Esophagus mucosa (tissue), 1 donor: ENCODE measurements at places on chromosomes 2 and 18.

- ATAC-seq: peak; percentile 15
Observed at GRCh38 chr2:171147081-171147480, 13.6 kb downstream of the TLK1 start.

GRCh38 chr18:27861539-27861938 lies 315.4 kb downstream of the CDH2 start:
- no peak for ATAC-seq

GRCh38 chr2:71045865-71046548 lies 22.4 kb upstream of the NAGK start:
- ATAC-seq: no peak

DNA sequence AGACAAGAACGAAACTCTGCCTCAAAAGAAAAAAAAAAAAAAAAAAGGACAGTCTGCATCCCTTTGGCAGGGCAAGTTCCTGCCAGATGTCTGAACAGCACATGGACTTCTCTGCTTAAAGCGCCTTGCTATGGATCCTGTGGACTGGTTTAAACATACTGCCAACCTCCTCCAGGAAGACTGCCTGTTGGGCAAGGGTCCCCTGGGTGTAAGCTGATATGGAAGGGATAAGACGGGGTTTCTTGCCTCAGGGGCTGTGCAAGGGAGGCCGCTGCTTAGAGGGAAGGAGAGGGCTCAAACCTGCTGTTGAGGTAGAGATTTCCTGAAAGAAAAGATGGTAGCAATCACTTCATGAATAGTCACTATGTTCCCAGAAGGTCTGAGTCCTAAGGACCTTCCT lies 22.2 kb downstream of the SKA1 start:
- ATAC-seq: no peak

GRCh38 chr2:179990676-179991317 lies 16.3 kb downstream of the CWC22 start:
- ATAC-seq: no peak

- ATAC-seq: no peak
Observed at GRCh38 chr2:178479758-178480226, 465 bp upstream of the PLEKHA3 start.

- peak; percentile 62 for ATAC-seq
Observed at GRCh38 chr2:216688731-216689340, 6.5 kb downstream of the IGFBP5 start.

GRCh38 chr2:232483311-232483922 lies 4.2 kb downstream of the ECEL1 start:
- ATAC-seq: no peak

GRCh38 chr2:179132076-179132475 lies 82.1 kb upstream of the CCDC141 start:
- no peak for ATAC-seq

DNA sequence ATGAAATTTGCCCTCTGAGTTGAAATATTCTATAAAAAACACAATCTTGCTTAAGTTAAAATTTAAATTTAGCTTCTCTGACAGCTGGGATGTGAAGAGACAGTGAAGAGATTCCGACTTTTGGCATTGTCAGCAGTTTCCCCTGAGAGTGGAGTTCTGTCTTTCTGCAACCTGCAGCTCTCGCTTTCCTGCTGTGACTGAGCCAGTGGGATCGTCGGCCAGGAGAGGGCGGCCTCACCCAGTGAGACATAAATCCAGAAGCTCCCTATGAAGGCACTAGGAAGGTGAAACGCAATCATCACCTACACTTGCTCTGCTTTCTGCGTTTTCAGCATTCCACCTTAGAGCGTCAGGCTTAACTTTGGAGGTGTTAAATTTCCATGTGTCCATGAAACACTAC lies 75.4 kb upstream of the HNMT start:
- ATAC-seq: no peak

DNA sequence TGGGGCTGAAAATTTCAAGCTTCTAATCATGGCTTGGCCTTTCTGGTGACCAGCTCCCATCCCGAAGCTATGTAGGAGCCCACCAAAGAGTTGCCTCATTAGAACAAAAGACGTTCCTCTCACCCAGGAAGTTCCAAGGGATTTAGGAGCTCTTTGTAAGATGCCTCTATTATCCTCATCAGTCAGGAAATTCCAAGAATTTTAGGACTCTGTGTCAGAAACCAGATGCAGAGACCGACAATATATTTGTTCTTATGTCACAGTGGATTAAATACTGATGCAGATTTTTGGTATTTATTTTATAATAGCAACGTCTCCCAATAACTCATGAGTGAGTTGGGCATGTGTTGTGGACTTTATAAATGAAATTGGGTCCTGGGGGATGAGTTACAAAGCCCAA lies 91.8 kb upstream of the SKOR2 start:
- no peak for ATAC-seq

- ATAC-seq: no peak
Observed at GRCh38 chr2:80233333-80233732, 71.2 kb downstream of the LRRTM1 start.

DNA sequence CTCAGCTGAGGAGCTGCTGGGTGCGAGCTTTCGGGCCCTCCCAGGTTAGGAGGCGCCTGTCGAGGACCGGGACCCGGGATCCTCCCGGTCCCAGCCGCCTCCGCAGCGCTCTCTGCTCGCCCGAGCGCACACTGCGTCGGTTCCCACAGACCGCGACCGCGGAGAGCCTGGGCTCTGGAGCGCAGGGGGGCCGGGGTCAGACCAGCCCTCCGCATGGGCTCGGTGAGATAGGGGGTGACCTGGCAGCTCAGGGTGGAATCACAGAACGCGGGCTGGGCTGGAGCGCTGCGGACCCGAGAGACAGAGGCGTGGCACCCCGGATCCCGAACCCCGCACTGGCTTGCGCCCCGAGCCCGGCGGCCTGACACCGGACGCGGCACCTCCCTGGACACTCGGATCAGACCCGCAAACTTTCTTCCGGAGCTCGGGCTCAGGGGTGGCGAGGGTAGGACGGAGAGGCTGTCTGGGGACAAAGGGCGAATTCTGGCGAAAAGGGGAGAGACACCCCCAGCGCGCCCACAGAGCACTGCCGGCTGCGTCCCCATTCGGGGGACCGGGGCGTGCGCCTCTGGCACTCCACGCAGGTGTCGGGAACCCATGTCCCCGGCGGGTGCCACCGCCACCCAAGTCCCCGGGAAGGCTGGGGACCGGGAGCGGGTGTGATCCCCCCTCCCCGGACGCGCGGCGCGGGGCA lies 612 bp downstream of the DIPK1C start:
- peak; percentile 24 for ATAC-seq

GRCh38 chr18:24790347-24790746 lies 329.9 kb downstream of the HRH4 start:
- no peak for ATAC-seq

- ATAC-seq: no peak
Observed at GRCh38 chr2:58484221-58484620, 243.1 kb upstream of the FANCL start.

- ATAC-seq: no peak
Observed at GRCh38 chr2:179252423-179252822, 12.2 kb downstream of the SESTD1 start.

- no peak for ATAC-seq
Observed at GRCh38 chr2:237219826-237220225, 134.1 kb downstream of the COPS8 start.

GRCh38 chr2:182655750-182656149 lies 60.3 kb upstream of the DNAJC10 start:
- ATAC-seq: no peak

DNA sequence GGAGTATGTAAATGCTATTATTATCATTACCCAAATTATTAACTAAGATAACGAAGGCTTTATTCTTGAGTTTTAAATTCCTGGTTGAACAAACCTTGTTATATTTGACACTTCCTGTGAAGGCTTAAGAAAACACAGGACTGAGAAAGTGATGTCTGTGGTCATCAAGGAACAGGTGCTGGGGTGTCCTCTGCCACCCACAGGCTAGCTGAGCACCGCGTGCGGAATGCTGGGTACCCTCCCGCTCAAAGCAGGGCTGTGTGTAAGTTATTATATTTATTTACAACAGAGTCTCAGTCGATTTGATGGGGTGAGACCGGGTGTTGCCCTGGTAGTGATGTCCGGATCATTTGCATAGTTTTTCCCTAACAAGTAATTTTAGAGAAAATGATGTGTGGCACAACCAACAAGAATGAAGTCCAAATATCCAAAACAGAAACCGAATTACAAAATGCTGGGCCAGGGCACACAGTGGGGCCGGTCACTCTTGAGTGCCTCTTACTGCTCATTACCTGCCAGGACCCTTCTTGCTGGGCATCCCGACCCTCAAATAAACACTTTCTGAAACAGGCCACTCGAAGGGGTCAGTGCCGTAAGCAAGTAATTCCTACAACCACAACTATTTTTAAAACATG lies 49.2 kb downstream of the TMEM18 start:
- ATAC-seq: no peak

DNA sequence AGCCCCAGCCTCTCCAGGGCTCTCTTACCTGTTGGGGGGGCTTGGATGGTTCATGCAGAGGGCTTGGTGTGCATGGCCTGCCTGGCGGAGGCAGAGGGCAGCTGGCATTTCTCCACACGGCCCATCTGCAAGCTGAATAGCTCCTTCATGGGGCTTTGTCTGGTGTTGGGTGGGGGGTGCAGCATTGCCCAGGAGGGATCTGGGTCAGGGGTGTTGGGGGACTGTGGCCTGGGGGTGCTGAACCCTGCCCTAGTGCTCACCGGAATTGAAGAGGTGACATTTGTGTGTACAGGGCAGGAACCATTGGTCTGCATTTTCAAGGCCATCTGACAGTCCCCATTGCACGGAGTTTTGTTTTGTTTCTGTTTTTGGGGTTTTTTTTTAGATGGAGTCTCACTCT lies 58.8 kb upstream of the HAAO start:
- ATAC-seq: no peak

DNA sequence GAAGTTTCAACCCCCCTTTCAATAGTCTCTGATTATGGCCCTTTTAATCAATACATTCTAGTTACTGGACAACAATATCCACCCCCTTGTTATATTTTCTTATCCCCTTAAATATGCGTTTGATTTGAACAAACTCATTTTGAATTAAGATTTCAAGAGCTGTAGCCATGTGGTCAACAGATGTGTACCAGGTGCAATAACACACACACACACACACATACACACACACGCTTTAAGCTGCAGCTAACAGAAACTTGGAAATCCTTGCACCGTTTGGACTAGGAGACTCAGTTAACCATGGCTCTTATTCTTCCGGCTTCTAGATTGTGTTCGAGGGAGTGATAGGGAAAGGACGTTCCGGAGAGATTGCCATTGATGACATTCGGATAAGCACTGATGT lies 82.8 kb downstream of the NRP2 start:
- no peak for ATAC-seq

GRCh38 chr18:80023173-80023572 lies 11.1 kb upstream of the RBFA start:
- ATAC-seq: no peak

DNA sequence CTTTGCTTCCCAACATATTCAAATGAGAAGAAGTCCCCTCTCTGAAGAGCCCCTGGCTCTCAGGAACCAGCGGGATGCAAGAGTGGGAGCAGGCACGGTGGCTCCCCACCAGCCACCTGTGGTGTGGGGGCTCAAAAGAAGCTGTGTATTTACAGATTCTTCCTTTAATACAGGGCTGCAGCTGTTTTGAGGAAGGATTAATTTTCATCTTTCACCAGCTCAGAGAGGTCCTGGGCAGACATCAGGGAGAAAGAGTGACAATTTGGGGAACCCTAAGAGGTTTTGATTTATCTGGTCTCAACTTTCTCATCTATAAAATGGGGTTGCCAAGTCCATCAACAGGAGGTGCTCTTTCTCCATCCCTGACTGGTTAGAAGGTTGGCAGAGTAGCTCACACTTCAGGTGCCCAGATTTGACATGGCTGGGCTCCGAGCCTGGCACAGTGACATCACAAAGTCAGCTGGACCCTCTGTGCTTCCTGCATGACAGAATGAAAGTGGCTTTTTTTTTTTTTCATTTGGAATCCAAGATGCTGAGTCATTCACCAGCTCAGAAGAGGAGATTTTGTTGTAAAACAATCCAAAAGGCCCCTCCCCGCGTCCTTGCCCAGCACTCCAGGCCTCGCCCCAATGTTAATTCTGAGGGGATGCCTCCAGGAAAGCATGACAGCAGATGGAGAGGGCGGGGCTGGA lies 15.5 kb upstream of the SIX2 start:
- ATAC-seq: peak; percentile 57

DNA sequence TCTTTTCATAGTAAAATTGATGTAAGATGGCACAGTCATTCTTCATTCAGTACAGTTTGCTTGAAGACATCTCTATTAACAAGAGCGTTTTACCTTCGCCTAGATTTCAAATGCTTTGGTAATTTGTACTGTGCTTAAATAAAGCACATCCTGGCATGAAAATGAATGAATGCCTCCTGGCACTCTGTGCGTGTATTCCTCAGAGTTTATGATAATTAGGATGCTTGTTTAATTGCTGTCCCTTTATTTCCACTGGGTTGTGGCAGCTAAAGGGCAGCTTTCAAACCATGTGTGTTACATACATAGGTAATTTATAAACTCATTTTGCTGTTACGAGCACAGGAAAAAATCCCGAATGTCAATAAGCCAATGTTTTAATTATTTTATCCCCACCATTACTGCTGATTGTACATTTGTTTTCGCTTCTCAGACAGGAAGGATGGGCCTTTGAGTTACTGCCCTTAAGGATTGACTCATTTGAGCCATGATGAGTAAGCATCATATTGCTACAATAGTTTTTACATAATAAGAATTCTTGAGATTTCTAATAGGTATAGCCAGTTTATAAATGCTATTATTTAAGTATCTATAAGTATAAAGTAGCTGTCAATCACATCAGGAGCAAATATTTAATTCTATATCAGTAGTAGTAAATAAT lies 516.5 kb downstream of the XIRP2 start:
- no peak for ATAC-seq

DNA sequence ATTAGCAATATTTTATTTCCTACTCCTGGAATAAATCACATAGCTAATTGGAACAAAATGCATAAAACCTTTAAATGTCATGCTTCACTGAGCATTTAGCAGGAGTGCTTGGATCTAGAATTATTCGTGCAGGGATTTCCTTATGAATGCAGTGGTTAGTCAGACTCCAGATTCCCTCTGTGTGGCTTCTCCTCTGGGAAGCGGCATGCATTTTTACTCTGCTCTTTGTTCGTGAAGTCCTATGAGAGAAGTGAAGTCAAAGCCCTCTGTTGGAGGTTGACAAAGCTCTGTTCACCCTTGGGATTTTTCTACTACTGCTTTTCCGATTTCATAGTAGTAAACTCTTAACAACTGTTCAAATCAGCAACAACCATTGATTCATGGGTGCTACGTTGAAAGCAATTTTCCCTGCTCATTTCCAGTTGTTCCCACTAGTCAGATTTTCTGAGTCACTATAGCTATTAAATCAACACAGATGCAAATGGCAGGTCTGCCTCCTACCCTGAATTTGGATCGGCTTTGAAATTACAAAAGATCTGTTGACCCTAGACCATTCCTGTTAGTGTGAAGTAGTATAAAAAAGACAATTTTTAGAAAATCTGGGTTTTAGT lies 461.7 kb downstream of the STK39 start:
- no peak for ATAC-seq

GRCh38 chr2:130951018-130951417 lies 114.3 kb downstream of the ARHGEF4 start:
- ATAC-seq: no peak

GRCh38 chr2:240503848-240504247 lies 53.9 kb downstream of the ANKMY1 start:
- ATAC-seq: no peak

- ATAC-seq: peak; percentile 20
Observed at GRCh38 chr18:525036-525797, 24.7 kb upstream of the COLEC12 start.
